ENCODE measurements at places on chromosomes 4 and X.

- DNase-seq, result no peak
Observed at GRCh38 chr4:25950461-25951389, 36.7 kb downstream of the SMIM20 start.

DNA sequence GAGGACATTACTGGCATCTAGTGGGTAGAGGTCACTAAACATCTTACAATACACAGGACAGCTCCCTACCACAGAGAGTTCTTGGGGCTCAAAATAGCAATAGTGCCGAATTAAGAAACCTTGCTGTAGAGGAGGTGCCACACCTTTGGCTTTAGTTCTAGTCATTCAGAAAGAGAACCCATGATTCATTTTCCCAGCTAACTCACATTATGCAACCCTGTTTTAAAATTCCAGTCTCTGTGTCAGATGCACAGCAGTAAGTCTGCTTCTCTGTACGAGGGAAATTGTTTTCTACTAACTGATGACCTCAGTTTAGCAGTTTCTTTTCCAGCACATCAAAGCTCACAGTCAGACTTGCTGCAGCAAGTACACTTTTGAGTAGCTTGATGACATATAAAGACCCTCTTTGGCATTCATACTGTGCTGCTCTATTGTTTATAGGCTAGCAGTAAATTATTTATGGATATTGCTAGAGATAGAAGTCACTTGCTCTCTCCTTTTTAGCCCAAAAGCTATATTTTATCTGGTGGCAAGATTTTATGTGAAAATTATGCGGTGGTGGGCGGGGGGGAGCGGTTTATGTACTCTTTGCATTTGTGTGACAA is 487.8 kb upstream of the MAGEB18 start:
- DNase-seq, result no peak

GRCh38 chr4:148962539-148963290 is 520.5 kb upstream of the NR3C2 start:
- peak; percentile 47 for DNase-seq

GRCh38 chr4:186485561-186486062 is 69.8 kb downstream of the MTNR1A start:
- DNase-seq, result peak; percentile 37

DNA sequence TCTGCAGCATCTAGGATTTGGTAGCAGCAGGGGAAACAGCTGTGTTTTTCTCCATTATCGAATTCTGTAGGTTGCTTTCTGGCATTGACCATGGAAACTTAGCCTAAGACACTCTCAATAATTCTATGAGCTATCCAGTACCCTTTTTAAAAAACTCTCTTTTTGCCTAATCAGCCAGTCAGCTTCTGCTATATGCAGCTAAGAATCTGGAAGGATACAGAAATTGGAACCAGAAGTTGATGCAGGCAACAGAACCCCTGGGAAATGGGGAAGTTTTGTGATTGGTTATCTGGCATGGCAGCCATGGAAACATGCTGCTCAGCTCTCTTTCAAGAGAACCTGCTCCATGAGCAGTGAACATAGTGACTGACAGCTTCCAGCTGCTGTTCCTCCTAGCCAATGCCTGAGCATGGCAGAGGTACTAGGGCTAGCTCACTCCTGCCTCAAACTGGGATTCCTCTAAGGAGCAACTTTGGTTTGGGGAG is 417.6 kb upstream of the MAOA start:
- DNase-seq, result no peak

- no peak for DNase-seq
Observed at GRCh38 chr4:108567831-108568230, 52.5 kb upstream of the RPL34 start.

DNA sequence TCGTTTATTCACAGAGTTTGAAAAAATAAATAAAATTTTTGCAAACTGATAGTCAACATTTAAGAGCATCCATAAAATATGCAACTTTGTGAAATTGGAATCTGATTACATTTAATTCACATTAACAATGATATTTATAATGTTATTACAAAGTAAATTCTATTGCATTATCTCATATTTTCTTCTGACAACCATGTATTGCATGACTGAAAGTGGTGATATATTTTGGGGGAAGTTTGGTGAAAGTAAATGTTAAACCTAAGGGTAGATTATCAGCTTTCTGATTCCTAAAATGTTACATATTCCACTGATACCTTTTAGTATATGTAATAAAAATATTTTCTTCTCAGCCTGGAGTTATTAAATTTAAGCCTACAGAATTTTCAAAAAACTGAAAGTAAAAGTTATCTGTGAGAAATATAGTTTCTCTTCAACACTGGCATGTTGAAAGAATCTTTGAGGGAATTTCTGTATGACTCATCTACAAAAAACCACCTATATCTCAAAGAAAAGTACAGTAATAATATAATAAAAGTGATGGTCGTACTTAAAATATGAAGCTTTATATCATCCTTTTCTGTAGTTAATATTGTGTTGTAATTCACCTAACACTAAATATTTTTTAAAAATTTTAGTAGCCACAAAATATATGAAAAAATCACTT is 1179.6 kb upstream of the PCDH7 start:
- peak; percentile 2 for DNase-seq

DNA sequence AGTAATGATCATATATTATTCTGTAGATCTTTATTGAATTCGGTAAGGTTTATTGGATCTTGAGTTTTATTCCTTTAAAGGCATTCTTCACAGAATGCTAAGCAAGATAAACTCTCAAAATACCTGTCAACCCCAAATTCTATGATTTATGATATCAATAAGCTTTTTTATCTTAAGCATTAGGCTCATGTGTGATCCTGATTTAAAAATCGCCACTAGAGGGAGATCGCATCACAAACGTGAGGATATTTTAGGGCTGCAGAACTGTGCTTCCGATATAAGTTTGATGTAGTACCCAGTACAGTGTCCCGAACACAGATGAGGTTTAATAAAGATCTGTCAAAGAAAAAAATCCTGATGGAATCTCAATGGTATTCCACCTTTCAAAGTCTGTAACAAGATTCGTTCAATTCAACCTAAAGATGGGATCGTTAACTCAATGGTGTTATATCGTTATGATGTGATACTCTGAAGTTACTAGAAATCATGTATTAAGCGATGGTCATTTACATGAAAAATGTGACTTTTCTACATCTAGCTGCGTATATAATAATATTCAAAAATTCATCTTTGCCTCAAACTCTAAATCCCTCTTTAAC is 169.0 kb downstream of the CORIN start:
- peak; percentile 66 for DNase-seq

DNA sequence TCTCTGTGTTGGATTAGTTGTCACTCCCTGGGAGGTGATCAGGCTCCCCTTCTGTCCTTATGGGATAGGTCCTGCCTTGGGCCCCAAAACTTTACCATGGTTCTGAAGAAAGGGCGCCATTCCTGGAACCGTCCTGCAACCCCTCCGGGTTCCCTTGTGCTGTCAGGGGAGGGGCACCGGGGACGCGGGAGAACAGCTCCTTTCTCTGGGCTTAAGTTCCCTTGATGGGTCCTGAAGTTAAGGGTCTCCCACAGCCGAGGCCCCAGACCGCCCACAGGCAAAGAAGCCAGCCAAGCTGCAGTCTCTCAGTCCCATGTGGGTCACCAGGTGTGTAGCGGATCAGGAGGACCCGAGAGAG is 44.8 kb downstream of the UGT2A3 start:
- no peak for DNase-seq

- peak; percentile 31 for DNase-seq
Observed at GRCh38 chr4:138050601-138051000, 191.5 kb downstream of the SLC7A11 start.

DNA sequence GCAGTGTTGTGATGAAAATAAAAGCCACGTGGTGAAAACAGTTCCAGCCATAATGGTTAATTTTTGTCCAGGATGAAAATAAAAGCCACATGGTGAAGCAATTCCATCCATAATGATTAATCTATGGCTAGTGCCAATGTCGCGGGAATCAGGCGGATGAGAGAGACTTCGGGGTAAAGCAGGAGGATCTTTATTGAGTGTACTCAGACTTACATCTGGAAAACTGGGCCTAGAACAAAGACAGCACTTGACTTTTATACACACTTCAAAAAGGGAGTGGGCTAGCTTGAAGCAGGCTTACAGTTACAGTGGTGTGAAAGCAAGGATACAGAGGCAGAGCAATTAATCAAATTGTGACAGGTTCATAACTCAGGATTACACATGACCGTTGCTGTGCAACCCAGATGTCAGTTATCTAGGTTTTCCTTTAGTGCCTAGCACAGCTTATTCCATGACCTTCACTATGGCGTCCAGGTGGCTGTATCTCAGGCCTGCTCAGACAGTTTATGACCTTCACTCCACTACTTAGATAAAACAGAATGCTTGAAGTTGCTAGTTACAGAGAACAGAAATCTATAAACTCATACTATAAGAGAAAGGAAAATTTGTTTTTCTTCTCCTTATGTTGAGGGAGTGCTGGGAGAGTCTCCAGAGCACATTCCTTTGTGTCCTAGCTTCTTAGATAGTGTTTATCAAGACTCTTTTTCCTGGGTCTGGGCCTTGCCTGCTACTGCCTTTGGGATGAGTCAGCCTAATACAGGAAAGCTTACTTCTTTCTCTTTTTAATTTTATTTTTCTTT is 5.9 kb upstream of the PLA2G12A start:
- DNase-seq, result no peak

GRCh38 chrX:39336671-39337311 is 535.5 kb downstream of the MID1IP1 start:
- DNase-seq, result peak; percentile 11

DNA sequence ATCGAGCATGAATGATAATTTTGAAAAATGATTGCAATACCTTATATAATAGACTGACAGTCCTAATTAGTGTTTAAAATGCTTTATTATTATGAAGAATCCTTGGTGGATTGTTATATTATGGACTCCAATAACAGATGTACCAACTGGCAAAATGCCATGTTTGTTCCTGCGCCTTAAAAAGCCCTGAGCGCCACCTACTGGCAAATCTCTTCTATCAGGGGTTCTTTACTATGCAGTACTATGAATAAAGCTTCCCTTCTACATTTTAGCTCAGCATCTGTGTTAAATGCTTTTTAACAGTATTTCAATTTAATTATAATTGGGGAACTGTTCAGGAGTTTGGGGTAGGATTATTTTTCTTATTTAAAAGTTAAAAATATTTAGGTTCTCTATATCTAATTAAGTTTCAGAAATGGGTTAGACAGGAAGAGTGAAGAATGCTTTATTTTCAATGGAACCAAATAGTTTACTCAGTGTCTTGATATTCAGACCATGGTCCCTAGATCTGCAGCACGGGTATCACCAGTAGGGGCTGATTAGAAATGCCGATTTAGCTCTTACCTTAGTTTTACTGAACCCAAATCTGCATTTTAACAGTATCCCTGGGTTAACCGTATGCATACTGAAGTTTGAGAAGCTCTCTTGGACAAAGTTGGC is 20.0 kb downstream of the CFAP97 start:
- peak; percentile 88 for DNase-seq

GRCh38 chr4:138688408-138689085 is 327.0 kb upstream of the NOCT start:
- no peak for DNase-seq

DNA sequence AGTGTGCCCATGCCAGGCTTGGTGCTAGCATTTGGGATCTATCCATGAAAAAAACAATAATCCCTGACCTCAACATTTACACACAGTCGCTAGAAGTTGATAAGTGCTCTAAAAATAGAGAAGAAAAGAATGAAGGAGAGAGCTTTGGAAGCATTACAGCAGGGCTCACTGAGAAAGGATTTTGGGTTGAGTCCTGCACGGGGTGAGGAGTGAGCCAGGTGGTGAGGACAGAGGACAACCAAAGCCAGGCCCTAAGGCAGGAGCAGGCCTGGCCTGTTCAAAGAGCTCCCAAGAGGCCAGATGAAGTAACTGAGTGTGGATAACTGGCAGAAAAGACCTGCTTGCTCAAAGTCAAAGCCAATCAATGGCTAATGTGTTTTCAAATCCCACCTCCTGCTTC is 20.7 kb upstream of the PROM1 start:
- no peak for DNase-seq

DNA sequence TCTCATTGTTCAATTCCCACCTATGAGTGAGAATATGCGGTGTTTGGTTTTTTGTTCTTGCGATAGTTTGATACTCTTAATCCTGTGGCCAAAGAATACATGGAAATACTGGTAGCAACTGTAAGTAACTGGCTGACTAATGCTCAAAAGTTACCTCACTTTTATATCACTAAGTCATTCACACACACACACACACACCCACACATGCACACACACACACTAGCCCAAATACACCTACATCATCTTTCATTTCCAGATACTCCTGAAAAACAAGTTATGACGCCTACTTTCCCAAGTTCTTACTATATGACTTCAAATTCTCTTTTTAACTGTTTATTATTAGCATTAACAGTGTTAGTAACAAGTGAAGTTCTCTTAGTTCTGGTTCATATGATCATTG is 101.3 kb downstream of the DCHS2 start:
- DNase-seq, result no peak

DNA sequence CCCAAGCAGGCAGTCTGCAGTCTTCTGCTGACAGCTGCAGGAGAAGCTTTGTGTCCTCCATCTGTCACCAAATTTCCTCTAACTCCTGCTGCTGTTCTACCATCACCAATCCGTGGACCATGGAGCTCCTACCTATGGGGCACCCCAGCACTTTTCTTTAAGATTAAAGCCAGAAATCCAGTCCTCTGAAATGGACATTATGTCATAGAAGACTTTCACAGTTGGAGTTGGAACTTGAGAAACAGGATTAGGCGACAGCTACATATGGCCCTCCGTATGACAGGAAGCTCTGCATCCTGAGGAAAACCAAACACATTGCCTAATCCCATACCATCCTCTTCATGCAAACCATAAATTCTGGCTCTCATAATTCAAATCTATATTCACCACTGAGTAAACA is 470.6 kb upstream of the GALNTL6 start:
- DNase-seq, result no peak

DNA sequence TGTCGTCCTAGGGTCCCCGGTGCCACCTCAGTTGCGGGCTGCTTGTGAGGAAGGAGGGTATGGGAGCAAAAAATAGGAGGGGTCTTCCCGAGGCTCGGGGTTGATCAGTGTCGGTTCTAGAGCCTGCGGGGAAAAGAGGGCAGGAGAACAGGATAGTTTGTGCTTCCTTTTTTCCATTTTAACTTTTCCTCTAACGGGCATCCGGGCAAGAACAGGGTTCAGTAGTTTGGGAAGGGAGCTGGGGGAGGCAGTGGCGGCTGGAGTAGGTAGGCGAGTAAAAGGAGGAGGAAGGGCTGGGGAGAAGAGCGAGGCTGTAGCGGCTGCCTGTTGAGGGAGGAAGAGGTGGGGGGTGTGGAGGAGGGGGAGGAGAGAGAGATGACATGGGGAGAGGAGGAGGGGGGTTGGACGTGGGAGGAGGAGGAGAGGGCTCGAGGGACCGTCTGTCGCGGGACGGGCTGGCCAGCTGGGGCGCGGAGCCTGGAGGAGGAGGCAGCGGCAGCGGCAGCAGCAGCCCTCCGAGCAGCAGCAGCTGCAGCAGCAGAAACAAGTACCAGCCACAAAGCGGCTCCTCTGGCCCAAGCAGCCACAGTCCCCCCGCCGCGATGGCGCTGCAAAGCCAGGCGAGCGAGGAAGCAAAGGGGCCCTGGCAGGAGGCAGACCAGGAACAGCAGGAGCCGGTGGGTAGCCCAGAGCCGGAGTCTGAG is at the start of gene SLC16A2:
SLC16A2 (plus strand) TSS at position 458 of the 704 bp plus-strand sequence; CDS start at position 603, 145 bp downstream.
- peak; percentile 88 for DNase-seq

Data from fibroblast of skin of scalp (primary cell).